CD4-positive, alpha-beta T cell treated with Interleukin-21 for 1 hour (primary cell): ENCODE measurements at places on chromosomes 4 and X.
A peak's percentile ranks its signal among the peaks of the same experiment; 100 is the strongest.

GRCh38 chrX:21839334-21840192 lies at the start of gene MBTPS2:
TSS of gene MBTPS2 (plus strand) at chrX:21839617. CDS start at chrX:21839735, 118 bp downstream.
- peak; percentile 83 for DNase-seq

- DNase-seq: no peak
Observed at GRCh38 chr4:80434238-80434637, 98.7 kb downstream of the CFAP299 start.

DNA sequence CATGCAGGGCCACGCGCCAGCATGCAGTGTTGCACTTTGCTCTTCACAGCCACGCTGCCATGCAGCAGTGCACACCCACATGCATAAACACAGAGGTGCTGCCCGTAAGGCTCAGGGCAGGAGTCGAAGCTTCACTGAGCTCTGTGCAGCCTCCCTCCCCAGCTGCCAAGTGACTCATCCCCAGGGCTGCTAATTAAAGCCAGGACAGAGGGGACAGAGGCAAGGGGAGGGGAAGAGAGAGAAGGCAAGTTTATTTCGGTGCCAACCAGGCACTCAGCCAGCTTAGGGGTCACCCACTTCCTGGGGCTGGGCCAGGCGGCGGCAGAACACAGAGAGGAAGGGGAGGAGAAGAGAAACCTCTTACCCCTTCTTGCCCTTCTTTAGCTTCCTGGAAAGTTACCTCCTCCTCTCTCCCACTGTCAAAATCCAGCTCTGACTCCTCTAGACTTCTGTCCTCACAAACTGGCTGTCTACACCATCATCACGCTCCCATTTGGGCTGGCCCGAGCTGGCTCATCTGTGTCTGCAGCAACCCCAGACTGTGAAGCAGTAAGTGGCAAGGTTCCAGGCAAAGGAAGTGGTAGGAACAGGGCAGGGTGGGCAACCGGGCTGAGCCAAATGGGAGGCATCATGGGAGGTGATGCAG lies 6.2 kb upstream of the IQSEC2 start:
- peak; percentile 45 for DNase-seq

GRCh38 chr4:70836081-70836480 lies 3.6 kb downstream of the GRSF1 start:
- DNase-seq: no peak

GRCh38 chr4:114599903-114600552 lies 1.4 kb downstream of the UGT8 start:
- DNase-seq: no peak

GRCh38 chr4:8083086-8083825 lies 75.4 kb downstream of the ABLIM2 start:
- no peak for DNase-seq

DNA sequence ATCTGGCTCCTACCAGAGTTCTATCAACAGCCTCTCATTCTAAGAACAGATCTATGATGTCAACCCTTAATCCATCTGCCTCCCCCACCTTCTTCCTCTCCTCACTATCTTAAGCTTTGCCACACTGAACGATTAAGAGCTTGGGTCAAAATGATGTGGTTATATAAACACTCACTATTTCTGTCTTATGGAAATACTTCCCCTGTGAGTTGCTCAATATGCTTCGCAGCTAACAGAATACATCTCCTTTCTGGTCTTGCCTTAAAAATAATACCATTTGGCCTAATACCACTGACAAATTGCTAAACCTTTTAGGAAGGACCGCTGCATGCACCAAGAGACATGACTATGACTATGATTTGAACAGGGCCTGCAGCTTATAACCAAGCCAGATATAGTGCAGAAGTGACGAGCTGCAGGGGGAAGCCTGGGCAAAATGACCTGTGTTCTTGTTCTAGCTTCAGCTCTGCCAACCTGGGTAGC lies 130.9 kb downstream of the RNF150 start:
- no peak for DNase-seq

GRCh38 chrX:122641136-122641535 lies 542.9 kb upstream of the GRIA3 start:
- no peak for DNase-seq

GRCh38 chr4:150381036-150381435 lies 200.9 kb upstream of the MAB21L2 start:
- no peak for DNase-seq

GRCh38 chrX:45295259-45295986 lies 94.7 kb upstream of the DIPK2B start:
- DNase-seq: no peak

DNA sequence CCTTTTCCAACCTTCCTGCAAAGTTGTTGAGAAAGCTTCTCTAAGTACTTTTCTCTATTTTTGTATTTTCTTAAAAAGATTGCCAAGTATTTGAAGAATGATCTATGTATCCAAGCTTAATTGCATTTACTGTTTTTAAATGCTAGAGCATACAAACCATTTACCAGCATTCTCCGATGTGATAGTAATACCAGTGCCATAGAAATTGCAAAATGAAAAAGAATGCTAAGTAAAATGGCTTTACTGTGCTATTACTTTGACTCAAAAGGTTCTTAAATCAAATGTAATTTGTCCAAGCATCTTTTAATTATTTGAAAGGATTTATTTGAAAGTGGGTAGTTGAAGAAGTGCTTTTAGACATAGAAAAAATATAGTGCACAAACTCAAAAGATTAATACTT lies 1183.2 kb downstream of the RAPGEF2 start:
- no peak for DNase-seq

GRCh38 chrX:103585411-103586313 lies at the start of gene TCEAL4:
TSS of gene TCEAL4 (plus strand) at chrX:103585515. CDS start at chrX:103586676, 1,161 bp downstream.
- DNase-seq: peak; percentile 36

- DNase-seq: no peak
Observed at GRCh38 chr4:52640808-52641565, 18.1 kb downstream of the USP46 start.

DNA sequence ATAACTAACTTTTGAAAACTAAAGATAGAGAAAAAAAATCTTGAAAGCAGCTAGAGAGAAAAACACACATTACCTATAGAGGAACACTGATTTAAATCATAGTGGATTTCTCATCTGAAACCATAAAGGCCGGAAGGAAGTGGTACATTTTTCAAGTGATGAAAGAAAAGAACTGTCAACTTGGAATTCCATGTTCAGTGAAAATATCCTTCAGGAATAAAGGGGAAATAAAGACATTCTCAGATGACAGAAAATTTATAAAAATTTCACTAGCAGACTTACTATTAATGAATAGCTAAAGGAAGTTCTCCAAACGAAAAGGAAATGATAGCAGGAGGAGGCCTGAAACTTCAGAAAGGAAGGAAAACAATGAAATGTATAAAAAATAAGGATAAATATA lies 7.6 kb upstream of the JADE3 start:
- no peak for DNase-seq

GRCh38 chrX:11929476-11929875 lies 171.4 kb downstream of the MSL3 start:
- no peak for DNase-seq

DNA sequence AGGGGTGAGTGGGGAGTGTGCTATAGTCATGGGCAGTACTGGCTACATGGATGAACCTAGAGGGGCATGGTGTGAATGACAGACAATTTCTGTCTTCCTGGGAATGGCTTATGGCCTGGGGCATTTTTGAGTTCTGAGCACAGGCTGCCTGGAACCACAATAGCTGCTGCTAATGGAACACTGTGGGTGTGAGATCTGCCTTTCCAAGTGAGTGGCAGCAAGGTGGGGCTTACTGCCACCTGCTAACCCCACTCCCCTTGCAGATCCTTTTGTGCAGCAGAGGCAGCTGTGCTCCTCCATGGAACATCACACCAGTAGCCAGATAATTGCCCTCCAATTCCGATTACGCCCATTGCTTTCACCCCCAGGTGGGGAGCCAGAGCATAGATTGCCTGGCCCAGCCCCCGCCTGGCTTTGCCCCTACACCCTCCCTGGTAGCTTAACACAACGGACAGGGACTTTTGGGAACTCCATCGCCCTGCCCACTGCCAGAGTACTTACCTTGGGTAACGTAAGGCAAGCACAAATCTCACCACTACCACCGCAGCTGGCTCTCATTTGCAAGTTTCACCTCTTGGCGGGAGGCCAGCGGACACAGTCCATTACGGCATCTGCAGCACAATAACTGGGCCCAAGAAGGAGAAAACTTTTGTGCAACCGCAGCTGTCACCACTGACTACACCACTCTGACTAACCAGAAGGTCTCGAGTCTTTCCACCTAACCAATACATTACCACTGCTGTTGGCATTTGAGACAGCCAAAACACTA lies 421.2 kb upstream of the NWD2 start:
- no peak for DNase-seq

GRCh38 chr4:41212616-41213203 lies 1.6 kb downstream of the APBB2 start:
- DNase-seq: peak; percentile 10

GRCh38 chrX:76657499-76657898 lies 230.0 kb downstream of the MAGEE1 start:
- DNase-seq: no peak

- no peak for DNase-seq
Observed at GRCh38 chrX:15059474-15059873, 186.3 kb downstream of the MOSPD2 start.

DNA sequence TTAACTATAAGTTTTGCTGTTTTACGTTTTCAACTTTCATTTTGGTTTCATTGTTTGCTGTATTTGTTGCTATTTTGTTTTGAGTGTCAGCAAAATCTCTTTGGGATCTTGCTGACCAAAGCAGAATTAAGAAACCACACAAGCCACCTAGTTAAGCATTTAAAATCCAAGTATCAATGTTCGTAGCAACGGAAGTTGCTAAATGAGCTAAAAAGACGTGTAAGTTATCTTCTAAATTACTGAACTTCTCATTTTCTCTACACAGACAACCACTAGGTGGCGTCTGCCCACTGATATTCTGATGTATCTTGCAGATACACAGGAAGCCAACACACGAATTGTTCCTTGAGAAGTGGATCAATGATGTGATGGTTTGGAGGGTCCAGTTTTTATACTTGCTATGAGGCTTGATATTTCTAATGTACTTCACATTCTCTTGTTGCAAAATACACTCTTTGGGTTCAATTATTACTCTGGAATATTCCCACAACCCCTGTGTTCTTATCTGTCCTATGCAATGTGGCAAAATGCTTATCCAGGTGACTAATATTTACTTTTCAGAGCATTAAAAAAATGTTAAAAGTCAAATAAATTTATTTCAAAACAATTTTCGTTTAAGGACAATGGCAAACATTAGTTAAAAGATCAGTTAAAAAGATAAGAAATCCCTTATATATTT lies 250.5 kb downstream of the TECRL start:
- peak; percentile 38 for DNase-seq

DNA sequence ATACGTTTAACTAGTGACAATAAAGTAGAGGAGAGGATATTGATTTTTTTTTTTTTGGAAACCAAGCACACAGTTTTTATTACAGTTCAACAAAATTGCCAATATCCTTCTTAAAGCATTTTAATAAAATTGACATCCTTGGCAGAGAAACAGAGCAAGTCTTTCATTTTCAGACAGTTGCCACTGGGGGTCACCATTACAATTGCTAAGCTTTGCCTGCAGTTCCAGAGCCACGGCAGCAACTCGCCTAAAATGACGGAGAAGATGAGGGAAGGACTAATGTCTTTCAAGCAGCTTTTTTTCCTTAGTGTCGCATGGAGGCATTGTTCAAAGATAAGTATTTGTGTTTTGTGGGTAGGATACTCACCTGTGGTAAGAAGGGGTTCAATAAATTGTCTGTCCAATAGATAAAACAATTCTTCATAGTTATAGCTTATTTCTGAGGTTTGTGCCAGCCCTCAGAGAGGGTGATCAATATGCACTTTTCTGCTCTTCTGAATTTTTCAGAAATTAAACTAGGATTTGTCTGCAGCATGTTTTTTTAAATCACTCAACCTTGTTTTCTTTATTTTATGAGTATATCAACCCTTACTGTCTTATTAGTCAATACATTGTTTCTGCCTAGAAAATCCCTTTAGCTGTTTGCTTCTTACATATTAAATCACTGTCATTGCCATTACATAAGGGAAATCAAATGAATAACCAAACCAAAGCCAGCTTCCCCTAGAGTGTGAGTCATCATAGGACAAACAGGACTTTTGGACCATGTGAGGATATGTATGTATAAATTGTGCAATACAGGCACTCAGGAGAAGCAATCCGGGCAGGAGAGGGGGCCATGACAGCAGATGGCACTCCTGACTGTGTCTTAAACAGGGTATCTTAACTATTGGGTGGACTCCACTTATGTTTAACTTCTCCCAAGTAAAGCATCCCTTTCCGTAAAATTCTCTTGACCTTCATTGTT lies 508.1 kb upstream of the ARX start:
- DNase-seq: no peak

- DNase-seq: no peak
Observed at GRCh38 chr4:1504595-1505500, 98.6 kb upstream of the NKX1-1 start.

GRCh38 chr4:27148211-27148895 lies 287.7 kb downstream of the STIM2 start:
- no peak for DNase-seq

GRCh38 chr4:4666693-4667621 lies 125.1 kb upstream of the STX18 start:
- DNase-seq: no peak

- DNase-seq: peak; percentile 0
Observed at GRCh38 chrX:18119856-18120255, 100.8 kb downstream of the BEND2 start.

DNA sequence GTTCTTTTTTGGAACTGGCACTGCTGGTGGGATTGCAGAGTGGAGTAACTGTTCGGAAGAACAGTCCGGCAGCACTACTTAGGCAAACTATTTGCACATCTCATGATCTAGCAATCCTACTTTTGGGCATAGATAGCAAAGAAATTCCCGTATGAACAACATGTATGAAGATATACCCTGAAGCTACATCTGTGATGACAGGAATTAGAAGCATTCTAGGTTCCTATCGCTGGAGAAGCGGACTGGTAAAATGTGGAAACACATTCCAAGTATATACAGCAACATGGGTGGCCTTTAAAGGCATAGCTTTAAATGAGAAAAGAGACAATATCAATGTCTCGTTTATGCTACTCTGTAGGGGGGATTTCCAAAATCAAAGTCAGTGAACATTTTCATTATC lies 3.1 kb downstream of the DCAF16 start:
- DNase-seq: no peak

- no peak for DNase-seq
Observed at GRCh38 chr4:89727238-89727637, 109.7 kb downstream of the SNCA start.
